LoVo (cell line): ENCODE measurements at places on chromosomes 4 and X.

- no peak for DNase-seq
These were observed 113.2 kb downstream of the MFAP3L start for GRCh38 chr4:169912996-169913395.

GRCh38 chrX:63561425-63561824 lies 210.3 kb upstream of the SPIN4 start:
- no peak for DNase-seq

DNA sequence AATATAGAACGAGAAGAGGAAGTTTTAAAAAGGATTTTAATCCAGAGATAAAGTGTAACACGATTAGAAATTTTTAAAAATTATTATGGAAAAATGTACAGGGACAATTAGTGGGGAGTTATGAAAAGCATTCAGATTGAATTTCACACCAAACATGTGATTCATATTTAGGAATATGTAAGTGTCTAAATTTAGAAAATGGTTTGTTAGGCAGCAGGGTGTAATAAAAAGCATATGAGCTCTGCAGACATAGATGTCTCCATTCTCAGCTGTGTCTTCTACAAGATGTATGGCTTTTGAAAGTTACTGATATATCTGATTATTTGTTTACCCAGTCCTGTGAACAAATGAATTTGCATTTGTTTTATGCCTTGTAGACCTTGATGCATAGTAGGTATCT lies 638.9 kb upstream of the AGA start:
- DNase-seq: no peak

- DNase-seq: no peak
These were observed 35.0 kb upstream of the CCKAR start for GRCh38 chr4:26525136-26525770.

DNA sequence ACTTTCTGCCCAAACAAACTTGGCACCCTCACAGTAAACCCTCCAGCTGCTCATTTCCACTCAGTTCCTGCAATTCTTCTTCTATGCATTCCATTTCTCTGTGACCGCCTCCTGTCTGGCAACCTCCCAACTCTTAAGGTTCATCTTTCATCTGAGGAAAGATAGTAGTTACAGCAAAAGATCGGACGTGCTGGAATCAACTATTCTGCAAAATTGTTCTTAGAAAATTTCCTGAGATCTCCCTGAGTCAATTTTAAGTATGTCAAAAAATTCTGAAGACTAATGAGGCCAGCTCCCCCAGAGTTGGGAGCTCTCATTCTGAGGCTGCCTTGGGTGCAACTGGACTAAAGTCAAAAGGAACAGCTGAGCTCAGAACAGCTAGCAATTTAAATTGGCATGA lies 1026.0 kb downstream of the ADGRL3 start:
- no peak for DNase-seq

- no peak for DNase-seq
These were observed 78.9 kb downstream of the NDST3 start for GRCh38 chr4:118113220-118113619.

GRCh38 chr4:112252234-112252633 lies 20.6 kb downstream of the AP1AR start:
- DNase-seq: no peak

- peak; percentile 19 for DNase-seq
These were observed 152.5 kb upstream of the STX18 start for GRCh38 chr4:4694296-4694772.
